ENCODE measurements at places on chromosomes 4 and X.

DNA sequence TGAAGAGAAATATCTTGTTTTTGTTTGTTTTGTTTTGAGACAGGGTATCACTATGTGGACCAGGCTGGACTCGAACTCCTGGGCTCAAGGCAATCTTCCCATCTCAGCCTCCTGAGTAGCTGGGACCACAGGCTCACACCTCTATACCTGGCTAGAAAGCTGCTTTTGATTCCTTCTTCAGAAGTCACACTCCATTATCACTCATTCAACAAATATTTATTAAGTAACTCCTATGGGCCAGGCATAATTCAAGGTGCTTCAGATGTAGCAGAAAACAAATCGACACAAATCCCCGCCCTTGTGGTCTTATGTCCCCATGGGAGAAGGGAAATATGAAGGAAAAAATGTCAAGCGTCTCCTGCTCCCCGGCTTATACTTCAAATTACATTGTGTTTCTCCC is 72.6 kb upstream of the DHX15 start:
- DNase-seq = no peak

DNA sequence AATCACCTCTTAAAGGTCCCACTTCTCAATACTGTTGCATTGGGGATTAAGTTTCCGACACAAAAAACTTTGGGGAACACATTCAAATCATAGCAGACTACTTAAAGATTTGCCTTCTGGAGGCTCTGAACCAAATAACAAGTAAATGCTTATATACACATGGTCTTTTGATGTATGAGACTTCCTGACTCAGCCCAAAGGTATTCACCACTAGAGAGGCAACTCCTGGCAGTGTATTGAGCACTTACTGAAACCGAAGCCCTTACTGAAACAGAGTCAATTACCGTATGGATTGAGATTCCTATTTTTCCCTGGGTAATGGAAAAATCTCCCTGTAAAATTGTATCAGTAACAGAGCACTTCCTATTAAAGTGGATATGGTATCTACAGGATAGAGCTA is 45.4 kb downstream of the ZCCHC13 start:
- DNase-seq = no peak

GRCh38 chr4:16111533-16111932 is 27.7 kb upstream of the PROM1 start:
- no peak for DNase-seq

DNA sequence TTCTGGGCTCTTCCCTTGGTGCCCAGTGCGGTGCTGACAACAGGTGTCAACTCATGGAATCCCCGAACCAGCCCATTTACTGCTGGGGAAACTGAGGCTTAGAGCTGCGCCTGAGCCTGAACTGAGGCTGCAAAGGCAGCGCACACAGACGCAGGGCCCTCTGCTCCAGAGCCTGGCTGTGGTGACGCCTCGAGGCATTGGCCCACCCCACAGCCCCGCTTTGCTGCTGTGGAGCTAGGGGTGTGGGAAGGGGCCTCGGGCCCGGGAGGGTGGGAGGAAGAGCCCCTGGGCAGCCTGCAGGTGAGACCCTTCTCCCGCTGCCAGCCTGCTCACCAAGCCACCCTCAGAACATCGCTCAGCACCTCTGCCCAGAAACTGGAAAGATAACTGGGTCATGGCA is 97.4 kb upstream of the LRPAP1 start:
- DNase-seq = no peak

GRCh38 chrX:46617906-46618305 is 44.3 kb downstream of the CHST7 start:
- DNase-seq = no peak

GRCh38 chrX:22396408-22396807 is 123.7 kb downstream of the CBLL2 start:
- DNase-seq = no peak

DNA sequence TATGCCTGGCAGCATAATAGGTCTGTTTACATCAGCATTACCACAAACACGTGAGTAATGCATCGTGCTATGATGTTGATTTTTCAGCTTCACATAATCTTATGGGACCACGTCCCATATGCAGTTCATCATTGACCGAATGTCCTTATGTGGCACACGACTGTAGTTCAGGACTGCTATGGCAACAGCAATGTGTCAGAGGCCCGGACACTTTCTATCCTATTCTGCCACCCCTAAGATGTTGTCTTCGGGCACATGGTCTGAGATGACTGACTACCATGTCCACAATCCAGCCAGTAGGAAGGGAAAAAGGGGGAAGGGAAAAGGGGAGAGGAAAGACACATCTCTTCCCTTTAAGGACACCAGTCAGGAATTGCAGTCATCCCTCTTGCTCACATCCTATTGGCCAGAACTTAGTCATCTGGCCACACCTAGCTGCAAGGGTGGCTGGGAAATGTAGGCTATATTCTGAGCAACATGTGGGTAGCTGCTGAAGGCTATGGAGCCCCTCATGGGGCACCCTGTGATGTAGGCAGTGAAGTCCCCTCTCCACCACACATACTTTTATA is 196.0 kb upstream of the RBPJ start:
- no peak for DNase-seq

DNA sequence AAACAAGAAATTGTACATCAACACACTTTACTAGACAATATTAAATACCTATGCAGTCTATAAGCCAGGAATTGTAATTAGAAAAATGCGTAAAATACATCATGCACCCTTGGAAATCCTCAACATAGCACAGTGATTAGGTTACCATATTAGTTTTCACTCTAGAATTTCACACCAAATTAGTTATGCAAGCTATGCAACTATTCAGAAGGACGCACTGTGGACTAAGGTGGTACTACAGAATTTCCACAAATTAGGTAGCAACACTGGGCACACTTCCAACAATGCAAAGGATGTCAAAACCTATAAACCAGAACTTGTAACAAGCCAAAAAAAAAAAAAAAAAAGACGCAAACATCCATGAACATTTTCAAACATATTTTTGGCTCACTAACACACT is 71.1 kb upstream of the ZCCHC13 start:
- DNase-seq = no peak

GRCh38 chr4:188783175-188783574 is 643.9 kb downstream of the TRIML1 start:
- DNase-seq = no peak

DNA sequence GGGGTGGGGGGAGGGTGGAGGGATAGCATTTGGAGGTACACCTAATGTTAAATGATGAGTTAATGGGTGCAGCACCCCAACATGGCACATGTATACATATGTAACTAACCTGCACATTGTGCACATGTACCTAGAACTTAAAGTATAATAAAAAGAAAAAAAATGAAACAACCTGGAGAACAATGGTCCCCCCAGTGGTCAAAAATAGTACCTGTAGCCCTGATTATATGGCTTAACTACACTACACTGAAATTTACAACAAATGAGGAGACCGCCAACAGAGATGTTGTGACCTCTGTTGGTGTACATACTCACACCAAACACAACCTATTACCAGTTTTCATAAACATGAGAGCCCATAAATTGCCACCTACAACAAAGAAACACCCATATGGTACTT is 7.3 kb upstream of the MAGEE1 start:
- no peak for DNase-seq

DNA sequence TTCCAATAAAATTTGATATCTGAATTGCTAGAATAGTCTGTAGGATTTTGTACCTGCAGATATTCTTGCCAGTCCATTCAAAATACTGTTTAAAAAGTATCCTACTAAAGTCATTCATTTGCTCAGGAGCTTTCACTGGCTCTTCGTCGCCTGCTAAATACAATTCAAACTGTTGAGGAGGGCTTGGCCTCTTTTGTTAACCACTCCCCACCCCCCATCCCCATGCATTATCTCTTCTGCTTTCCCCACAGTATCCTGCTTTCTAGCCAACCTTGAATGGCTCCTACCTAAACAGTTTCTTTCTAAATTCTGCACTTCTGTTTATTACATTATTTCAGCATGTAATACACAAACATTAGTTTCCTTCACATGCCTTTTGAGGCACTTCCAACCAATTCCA is 230.8 kb downstream of the CPE start:
- no peak for DNase-seq

- DNase-seq = no peak
Measured at GRCh38 chr4:71545168-71545567, 206.3 kb downstream of the SLC4A4 start.

DNA sequence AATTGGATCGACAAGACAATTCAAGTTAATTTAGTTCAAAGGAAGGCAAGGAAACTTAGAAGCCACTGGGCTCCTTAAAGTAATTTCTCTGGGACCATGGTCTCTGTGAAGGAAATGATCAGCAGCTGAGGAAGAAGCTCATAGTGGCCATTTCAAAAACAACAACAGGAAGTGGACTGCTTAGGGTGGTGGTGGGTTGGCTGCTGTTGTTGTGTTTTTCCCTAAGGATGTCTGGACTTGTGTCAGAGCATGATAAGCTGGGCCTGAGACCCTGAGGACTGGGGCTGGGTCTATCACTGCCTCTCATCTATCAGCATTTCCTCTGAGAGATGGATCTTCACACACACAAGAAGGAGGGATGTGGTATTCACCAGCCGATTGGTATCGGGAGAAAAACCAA is 18.3 kb downstream of the KDR start:
- no peak for DNase-seq

All from NCI-H510A treated with DMSO at 0.1 percent for 48 hours (cell line).